Activated naive CD4-positive, alpha-beta T cell treated with anti-CD3 and anti-CD28 coated beads, Interleukin-2, amount 50 U/mL, for 16 hours (primary cell): ENCODE measurements at places on chromosomes 6 and 20.

DNA sequence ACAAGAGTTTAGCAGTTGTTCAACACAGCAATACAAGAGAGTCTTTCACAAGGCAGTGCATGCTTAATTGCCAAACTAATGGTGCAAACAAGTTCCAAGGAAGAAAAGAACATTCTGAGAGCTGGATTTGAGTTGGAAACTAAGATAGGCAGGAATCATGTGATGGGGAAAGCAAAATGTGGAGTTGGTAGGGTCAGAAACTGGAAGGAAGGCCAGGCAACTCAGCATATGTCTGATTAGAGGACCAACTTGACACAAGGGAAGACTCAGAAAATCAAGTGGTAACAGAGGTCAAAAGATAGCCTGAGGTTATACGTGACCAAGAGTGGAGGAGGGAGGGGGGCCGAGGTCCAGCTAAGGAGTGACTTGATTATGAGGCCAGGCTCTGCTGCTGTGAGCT, 117.3 kb downstream of the SMLR1 start:
- DNase-seq = no peak

DNA sequence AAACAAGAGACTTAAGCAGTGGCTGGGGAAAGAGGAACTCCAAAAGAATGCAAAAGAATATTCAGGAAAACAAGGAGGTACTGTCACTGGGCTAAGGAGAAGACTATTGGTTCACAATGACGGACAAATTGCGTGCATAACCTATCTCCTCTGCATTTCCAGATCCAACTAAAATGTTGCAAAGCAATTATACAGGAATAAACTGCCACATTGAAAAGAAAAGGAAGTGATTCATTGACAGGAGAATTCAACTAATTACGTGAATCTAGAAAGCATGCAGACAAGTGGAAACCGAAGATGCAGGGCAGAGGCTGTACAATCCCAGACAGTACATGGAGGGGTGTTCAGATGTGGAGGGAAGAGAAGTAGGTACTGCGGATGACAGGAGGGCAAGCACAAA, 152.8 kb upstream of the RIPOR2 start:
- no peak for DNase-seq

DNA sequence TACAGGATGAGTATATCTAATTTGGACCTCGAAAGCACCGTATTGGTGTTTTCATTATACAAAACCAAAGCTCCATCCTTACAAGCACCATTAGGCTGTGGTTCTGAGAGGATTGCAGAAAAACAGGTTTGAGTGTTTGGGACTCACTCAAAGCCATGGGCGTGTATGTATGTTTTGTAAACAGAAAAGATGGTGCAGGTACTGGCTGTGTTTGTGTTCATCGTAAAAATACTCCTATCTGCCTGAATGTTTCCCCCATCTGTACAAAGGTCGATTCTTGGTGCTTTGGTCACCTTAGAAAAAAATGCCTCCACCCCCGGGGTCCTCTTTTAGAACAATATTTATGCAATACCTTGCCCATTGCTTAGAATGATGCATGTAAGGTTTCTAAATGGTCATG, 286.6 kb downstream of the TSHZ2 start:
- no peak for DNase-seq

- DNase-seq = no peak
These were observed 9.9 kb downstream of the ADIG start for GRCh38 chr20:38590676-38591473.

- DNase-seq = no peak
These were observed 27.8 kb downstream of the CLIC5 start for GRCh38 chr6:45987856-45988255.

DNA sequence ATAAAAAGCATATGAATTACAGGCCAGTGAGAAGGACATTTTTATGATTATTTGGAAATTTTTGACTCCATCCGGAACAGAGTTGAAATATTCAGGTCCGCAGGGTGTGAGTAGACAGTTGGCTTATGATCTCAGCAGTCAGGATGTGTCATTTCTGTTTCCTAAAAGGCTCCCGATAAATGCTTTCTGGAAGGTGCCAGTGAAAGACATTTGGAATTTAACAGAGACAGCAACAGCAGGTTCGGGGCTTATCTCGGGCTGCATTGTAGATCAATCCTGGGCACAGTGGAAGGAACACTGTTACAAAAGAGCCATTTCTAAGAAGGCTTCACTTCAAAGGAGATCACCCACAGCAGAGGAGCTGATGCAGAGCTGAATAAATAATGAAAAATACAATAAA, 934.4 kb downstream of the KIF16B start:
- no peak for DNase-seq
